ENCODE measurements at places on chromosomes 6 and 20. TPM values are rescaled to one million over a fixed set of nuclear protein-coding genes. Genes with fewer than 3 reads are reported as not detected.

GRCh38 chr6:170117111-170117972, 173.5 kb downstream of the DLL1 start:
- DNase-seq, result no peak

- no peak for DNase-seq
Observed at GRCh38 chr20:58071991-58072390, 156.5 kb downstream of the ANKRD60 start.

The PRDM1 gene
- total RNA-seq, result 8.0 TPM

The SLCO4A1 gene
- total RNA-seq, result 69.5 TPM

The TM9SF4 gene
- 60.2 TPM for total RNA-seq

The TMC2 gene
- not detected for total RNA-seq

Data from M059J (cell line).